T-helper 1 cell (primary cell): ENCODE measurements at places on chromosomes 13 and 19.

DNA sequence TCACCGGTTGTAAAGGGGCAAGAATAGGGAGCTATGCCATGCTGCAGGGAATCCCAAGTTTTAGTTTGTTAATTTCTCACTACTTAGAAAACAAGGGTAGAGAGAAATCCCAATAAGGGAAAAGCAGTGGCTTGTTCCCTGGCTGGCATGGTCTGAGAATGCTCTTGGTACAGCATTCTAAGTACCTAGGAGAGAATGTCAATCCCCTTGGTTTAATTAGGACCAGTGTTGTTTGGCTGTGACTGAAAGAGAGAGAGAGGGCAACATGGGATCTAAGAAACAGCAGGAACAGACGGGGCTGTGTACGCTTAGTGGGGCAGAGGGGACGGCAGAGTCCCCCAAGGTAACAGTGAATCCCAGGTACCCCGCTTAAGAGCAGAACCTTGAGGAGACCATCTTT is 228.8 kb downstream of the PCDH9 start:
- DNase-seq: no peak

DNA sequence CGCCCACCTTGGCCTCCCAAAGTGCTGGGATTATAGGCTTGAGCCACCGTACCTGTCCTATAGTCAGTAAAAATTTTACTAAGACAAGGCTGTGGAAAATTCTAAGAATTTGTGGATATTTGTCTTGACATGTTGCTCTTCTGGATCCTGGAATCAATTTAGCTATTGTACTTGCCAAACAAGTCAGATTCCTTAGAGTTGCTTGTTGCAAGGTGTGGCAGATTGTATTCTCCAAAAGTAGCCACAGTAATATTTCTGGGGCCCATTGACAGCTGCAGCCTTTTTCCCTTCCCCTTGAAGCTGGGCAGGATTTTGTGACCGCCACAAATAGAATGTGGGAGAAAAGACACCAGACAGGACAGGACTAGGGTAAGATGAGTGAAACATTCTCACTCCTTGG is 98.8 kb upstream of the TMTC4 start:
- no peak for DNase-seq

DNA sequence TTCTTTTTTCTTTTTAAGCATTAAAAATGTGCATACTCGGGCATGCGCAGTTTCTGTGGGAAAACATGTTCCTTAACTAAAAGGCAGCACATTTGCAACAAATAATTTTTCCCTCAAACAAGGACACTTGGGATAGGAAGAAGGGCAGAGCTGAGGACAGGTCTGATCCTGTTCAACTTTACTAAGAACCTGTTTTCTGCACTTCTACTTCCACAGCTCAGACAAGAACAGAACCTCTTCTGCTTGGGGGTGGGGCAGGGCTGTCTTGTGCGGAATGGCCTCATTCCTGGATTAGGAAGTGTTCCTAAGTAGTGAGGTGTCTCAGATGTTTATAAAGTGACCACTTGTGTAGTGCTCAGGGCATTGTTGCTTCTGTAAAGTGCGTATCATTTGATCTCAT is 18.3 kb downstream of the SAFB start:
- no peak for DNase-seq

DNA sequence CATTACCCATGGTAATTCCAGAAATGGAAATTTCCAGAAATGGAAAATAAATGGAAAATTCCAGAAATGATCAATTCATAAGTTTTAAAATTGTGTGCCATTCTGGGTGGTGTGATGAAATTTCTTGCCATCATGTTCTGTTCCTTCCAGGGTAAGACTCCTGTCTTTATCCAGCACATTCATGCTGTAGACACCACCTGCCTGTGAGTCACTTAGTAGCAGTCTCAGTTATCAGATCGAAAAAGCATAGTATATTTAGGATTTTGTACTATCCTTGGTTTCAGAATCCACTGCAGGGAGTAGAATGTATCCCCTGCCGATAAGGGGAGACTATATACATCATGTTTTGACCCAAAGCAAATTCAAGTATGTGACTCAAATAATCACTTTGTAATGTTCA is 26.7 kb upstream of the CSNK1A1L start:
- no peak for DNase-seq

- no peak for DNase-seq
Measured at GRCh38 chr13:98487016-98487415, 89.9 kb downstream of the STK24 start.

DNA sequence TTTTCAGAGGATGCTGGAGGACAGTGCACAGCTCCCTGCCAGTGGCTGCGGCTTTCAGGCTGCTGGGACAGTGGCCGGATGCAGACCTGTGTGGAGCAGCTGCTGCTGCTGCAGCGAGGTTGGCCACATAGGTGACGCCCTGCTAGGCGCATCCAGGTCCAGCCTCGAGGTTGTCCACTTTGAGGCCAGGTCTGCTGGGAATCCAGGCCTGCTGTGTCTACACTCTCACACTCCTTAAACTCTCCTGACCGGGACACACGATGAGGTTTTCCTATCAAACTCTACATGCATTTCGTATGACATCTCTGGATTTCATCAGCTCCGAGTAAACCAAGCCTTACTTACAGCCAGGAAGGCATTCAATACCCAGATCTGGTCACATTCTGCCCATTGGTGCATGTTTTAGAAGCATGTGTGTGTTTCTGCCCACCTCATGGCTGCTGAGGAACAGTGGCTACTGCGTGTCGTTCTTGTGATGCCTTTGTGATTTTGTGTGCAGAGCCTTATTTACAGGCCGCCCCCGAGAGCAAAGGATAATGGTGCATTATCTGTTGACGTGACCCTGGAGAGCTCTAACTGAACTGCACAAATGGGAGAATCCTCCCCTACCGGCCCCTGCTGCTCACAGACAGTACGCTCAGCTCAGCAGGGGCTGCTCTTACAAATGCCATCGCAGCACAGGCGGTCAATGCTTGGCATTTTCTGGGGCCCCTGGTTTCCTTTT is 12.3 kb upstream of the MCF2L start:
- no peak for DNase-seq

DNA sequence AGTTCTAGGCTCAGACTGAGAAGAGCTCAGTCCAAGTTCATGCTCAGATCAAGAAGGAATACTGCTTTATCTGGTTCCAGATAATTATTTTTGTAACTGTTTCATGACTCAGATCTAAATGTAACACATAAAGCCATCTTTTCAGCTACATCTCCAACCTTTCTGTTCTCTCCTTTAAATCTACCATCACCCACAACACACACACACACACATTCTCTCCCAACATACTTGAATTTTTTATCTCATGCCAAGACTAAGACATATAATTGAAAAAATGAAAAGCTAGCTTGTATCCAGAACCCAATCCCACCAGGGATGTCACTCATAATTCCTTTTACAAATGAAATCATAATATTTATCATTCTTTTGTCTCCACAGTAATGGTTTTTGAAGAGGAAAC is 7.6 kb downstream of the KATNAL1 start:
- DNase-seq: no peak

DNA sequence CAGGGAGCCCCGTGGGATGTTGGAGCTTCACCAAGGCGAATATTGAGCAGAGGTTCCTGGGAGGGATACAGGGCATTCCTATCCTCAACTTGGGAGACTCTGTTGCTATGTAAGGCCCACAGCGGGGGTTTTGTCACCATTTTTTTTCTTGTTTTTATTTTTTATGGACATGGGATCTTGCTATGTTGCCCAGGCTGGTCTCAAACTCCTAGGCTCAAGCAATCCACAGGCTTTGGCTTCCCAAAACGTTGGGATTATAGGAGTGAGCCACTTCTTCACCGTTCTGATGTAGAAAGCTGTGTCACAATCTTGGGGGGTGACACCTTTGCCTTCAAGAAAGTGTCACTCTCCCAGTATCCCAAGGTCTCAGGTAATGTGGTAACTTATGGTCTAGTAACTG is 2.6 kb downstream of the DLL3 start:
- no peak for DNase-seq

DNA sequence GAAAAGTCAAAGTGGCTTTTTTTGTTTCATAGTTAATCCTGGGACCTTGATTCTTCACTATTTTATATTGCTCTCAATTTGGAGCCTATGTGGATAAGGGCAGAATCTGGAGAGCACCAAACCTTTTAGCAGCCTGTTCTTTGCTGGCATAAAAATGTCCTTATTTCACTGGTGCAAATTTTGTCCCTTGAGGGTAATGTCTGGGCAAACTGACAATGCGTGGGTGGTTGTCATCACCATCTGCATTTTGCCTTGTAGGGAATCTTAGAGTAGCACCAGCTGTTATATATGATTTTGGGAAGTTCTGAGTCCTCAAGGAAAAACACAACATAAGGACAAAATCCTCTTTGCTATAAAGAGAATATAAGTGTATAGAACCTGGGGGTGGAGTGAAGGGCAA is 336.9 kb upstream of the HTR2A start:
- no peak for DNase-seq
